ENCODE measurements at places on chromosomes 3 and 15.

GRCh38 chr3:196227121-196227561 lies 10.8 kb downstream of the SLC51A start:
- no peak for DNase-seq

GRCh38 chr3:159843840-159844730 lies 144.6 kb upstream of the IL12A start:
- DNase-seq: no peak

GRCh38 chr3:141335531-141336061 lies 32.7 kb upstream of the ZBTB38 start:
- DNase-seq: no peak

DNA sequence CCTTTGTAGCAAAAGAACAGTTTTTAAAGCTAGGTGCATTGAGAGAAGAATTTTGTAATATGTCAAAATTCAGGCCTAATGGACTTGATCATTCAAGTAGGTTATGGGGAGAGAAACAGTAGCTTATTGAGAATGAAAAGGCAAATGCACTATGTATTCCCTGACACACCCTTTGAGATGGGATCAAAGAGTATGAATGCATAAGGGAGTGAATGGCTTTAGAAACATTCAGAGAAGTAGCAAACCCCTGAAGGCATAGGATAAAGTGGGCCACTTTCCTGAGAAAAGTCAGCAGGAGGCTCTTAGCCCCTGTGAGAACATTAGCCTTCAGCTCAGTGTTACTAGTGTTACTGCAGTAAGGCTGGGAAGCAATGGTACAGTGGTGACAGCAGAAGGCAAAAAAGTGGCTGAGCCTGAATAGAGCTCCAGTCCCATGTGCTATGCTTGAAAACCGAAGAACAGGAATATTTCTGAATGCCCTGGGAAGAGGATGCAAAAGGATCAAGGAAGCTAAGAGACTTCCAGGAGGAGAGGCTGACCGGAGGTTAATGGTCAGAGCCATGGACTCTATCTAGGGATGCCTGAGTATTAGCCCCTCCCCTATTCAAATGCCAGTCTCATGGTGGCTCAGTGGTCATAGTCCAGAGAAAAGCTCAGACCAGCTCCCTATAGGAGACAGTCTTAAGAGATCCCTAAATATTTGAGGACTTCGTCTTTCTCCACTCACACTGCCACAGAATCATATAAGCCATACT lies 218.2 kb upstream of the SGO1 start:
- DNase-seq: no peak

- DNase-seq: no peak
Measured at GRCh38 chr3:178359728-178360127, 176.5 kb upstream of the KCNMB2 start.

- DNase-seq: no peak
Measured at GRCh38 chr15:67322481-67322880, 67.9 kb downstream of the IQCH start.

DNA sequence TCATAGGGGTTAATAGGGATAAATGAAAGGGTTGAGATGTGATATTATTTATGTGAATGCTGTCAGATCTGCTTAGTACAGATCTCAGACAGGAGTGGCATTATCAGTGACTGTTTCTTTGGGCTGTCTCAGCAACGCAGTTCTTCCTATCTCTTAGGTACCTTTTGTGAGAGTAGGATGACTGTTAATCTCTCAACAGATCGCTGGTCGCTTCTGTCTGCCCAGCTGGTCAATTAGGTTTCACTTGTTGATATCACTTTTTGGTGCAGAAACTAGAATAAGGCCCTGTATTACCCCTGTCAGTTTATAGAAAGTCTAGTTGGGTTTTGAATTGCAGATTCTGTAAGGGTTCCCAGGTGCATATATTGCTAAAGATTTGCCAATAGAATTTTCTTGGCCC lies 16.5 kb downstream of the DIS3L start:
- DNase-seq: no peak

Data from WERI-Rb-1 (cell line).